GM18507 (cell line): ENCODE measurements at places on chromosomes 7 and 10.

DNA sequence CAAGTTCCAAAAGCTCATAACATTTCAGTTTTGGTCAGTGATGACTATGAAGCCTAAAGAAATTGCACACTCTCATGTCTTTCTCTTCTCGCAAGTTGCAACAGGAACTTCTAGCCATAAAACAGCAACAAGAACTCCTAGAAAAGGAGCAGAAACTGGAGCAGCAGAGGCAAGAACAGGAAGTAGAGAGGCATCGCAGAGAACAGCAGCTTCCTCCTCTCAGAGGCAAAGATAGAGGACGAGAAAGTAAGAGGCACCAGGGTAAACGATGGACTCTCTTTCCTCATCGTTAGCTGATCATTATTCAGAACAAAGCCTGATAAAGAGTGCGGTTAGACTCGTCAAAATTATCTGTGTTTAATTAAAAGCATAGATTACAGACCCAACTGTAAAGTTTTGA is 94.7 kb downstream of the HDAC9 start:
- no peak for DNase-seq

DNA sequence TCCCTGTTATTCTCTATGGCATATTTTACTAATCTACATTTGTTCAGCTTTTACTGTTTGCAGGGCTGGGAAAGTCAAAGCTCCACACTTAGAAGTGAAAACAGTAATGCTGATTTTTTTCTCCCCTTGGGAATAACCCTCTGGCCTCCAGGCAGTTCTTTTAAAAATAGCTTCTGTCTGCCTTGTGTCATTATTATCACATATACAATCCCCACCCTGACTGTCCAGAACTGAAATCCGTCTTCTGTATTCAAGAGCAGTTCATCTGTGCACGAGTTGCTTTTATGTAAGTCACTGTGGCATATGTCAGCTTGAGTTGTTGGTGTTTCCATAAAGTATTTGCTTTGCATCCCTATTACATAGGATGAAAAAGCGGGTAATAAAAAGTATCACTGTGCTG is 1221.1 kb upstream of the CELF2 start:
- DNase-seq, result no peak

DNA sequence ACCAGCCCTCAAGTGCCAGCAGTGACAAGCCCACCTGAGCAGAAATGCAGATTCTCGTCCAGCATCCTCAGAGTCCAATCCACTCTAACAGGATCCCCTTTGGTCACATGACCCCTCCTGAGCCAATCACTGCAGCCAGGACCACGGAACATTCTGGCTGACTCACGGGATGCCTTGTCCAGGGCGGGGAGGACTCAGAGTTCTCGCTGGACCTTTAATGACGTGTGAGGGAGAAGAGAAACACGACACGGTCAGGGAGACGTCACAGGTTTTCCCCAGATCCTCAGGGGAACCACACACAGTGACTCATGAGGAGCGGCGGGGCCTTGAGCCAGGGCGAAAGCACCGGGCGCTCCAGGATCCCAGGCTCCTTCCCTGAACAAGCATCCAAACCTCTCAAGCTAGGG is 155.7 kb downstream of the PTPRN2 start:
- DNase-seq, result no peak

GRCh38 chr7:99252166-99252895 is 20.3 kb upstream of the MYH16 start:
- no peak for DNase-seq

DNA sequence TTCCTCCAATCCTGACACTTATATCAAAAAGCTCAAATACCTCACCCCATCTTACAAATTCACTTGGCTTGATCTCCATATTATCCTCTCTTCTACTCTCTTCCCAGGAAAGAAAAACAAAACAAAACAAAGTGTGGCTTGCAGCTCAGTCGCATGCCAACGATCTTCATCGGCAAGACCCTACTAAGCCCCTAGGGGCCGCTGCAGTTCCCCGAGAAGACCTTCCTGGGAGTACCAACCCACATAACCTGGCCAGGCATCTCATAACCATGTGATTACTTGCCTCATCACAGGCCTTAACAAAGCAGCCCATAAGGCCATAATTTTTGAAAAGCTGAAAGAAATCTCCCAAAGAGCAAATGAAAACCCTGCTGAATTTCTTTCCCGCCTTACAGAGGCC is 103.7 kb downstream of the ZNF92 start:
- no peak for DNase-seq

- DNase-seq, result no peak
Measured at GRCh38 chr10:103717341-103718246, 137.8 kb downstream of the SH3PXD2A start.

GRCh38 chr10:61987951-61988379 is 86.5 kb downstream of the ARID5B start:
- peak; percentile 49 for DNase-seq

- DNase-seq, result no peak
Measured at GRCh38 chr7:33459340-33459751, 330.0 kb downstream of the BBS9 start.

- DNase-seq, result no peak
Measured at GRCh38 chr10:53284615-53285182, 512.1 kb upstream of the MBL2 start.

DNA sequence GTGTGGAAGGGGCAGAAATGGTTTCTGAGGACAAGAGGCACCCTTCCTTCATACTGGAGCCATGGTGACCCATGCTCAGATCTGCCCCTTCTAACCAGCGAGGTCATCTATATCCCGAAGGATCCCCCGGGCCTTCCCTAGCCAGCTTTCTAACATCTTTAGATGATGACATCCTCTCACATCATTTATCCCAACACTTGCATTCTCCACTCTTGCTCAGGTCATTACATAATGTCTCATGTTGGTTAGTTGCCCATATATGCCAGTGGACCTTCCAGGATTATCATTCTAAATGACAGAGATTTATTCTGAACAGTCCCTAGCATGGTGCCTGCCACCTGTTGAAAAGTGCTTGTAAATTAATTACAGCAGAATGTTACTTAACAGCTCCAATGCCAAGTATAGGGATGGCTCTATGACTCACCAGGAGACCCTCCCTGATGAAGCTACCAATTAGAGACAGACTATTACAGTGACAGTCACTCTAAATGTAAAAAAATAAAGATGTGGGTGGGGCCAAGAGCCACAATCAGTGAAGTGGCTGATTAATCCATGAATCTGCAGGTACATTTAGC is 22.6 kb upstream of the ABLIM1 start:
- no peak for DNase-seq

- DNase-seq, result no peak
Measured at GRCh38 chr10:28680358-28680752, 3.0 kb downstream of the BAMBI start.

- no peak for DNase-seq
Measured at GRCh38 chr7:33379891-33380525, 250.6 kb downstream of the BBS9 start.

DNA sequence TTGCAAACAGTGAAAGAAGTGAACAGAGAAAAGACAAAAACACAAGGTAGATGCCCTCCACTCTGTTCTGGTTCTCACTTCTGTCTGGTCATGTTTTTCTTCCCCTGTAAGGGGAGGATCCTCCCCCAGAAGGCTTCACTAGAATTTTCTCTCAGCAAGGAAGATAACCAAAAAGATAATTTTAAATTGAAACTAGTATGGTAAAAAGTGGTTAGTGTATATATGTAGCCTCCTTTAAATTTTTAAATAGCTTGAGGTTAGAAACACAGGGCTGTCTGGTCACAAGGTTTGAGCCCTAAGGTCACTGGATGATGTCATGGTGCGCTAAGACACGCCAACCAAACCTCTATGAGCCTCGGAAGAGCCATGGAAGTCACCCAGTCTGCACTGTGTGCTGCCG is 5.6 kb upstream of the PKD1L1 start:
- no peak for DNase-seq

DNA sequence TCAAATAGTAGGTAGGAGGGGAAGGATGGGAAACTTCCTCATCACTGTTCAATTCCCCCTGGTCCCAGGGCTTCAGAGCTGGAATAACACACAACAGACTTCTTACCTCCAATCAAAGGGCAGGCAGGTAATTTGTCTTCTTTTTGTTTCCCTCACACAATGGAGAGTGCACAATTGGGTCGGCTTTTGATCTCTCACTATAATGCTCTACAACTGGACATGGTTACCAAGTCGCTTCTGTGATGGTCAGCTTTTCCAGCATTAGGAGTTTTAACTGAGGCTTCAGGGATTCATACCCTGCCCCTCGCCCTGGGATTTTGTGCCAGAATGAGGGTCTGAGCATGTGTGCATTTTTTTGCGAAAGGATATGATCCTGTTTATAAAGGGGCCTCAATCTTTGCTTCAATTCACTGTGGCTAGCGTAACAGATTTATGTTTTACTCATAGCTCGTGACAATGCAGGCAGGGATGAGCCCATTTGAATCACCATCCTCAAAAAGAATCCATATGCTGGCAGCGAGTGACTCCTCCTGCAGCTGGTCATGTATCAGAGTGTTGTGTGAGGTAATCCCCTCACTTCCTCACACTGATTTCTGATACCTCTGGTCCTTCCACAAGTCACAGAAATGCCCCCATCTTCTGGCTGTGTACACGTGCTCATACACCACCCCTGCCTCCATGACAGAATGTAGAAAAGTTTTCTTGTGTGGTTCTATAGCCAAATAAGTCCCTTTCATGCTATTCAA is 189.6 kb downstream of the CTTNBP2 start:
- no peak for DNase-seq

- DNase-seq, result no peak
Measured at GRCh38 chr7:87506246-87507180, 31.0 kb upstream of the ABCB4 start.

DNA sequence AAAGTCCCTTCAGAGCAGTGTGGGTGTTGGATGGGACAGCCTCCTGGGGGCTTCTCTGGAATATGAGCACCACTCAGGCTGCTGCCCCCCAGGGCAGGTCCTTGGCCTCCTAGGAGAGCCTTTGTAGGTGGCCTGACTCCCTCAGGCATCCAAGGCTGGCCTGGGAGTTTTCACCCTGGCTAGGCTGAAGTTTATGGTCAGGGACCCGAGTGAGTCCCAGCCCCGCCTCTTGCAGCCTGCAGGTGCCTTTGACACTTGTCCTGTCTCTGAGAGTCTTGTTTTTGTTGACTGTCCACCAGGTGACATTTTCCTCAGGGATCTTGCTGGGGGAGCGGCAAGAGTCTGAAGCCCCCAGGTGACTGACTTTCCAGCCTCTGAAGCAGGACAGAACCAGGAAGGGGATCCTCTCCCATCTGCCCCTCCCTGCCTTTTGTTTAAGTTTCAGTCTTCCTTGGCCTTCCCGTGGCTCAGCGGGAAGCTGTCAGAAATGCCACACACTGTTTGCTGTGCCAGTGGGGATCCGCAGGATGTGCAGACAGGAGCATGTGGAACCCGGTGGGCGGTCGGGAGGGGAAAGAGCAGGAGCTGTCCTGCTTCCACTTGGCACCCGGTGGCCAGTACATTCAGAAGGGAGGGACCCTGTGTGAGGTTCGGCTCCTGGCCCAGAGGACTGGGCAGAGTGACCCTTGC is 59.5 kb downstream of the LRRC18 start:
- no peak for DNase-seq

- no peak for DNase-seq
Measured at GRCh38 chr7:102473271-102473991, 5.3 kb downstream of the POLR2J start.

DNA sequence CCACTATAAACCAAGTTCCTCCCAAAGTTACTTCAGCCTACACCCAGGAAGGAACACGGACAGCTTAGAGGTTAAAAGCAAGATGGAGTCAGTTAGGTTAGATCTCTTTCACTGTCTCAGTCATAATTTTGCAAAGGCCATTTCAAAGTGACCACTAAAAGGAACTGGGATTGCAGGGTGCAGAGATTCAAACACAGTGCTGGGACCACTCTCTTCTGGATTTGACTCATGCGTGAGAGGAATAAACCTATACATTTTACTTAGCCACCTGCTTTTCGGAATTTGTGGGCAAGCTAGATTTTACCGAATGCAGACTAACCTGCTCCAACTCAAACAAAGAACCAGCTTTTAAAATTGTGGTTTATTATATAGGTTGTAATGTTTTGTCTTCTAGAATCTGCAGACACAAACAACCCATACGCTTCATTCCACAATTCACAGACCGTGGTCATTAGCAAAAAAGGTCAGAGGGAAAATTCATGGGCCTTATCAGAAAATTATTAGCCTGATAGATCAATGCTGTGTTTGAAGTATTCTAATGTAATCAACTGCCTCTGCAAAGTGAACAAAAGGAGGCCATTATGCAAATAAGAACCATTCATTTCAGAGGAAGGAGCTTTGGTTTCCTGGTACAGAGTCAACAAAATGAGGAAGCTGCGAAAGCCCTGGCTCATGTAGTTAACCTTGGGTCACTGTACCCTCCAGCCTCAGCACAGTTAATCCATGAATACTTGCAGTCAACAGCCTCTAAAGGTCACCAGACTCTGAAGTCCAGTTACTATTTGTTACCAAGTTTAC is 342.7 kb upstream of the KLF6 start:
- no peak for DNase-seq

DNA sequence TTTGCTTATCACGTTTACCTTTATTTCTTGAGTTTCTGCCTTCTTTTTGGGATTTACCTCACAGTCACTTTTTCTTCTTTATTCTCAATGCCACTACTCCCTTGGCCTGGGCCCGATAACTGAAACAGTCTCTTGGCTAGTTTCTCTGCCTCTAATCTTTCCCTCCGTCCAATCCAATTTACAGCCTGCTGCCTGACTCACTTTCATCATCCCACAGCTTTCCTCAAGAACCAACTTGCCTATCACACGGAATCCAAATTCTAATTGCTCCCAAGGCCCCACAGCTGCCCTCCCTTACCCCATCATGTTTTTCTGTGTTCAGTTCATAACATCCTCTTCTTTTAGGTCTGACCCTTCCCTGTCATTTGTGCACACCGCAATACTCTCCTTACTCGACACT is 121.4 kb downstream of the HIPK2 start:
- DNase-seq, result no peak

DNA sequence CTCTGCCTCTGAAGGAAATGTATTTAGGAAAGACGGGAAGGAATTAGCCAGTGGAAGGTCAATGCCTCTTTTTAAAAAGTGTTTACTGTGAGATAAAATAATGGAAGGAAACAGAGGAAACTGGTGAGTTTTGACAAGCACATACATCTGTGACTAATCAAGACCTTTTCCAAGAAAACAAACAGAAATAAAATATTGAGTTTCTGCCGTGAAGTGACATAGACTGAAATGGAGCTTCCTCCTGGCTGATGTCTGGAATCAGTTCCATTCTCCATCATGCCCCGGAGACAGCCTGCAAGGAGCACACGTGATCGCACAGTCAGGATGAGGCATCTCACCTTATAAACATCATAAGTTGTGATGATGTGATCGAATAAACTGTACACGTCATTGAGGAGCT is 30.7 kb downstream of the TECTB start:
- no peak for DNase-seq

- DNase-seq, result no peak
Measured at GRCh38 chr10:15558136-15558535, 161.6 kb downstream of the ITGA8 start.

- DNase-seq, result no peak
Measured at GRCh38 chr7:122255454-122255853, 49.1 kb downstream of the FEZF1 start.

DNA sequence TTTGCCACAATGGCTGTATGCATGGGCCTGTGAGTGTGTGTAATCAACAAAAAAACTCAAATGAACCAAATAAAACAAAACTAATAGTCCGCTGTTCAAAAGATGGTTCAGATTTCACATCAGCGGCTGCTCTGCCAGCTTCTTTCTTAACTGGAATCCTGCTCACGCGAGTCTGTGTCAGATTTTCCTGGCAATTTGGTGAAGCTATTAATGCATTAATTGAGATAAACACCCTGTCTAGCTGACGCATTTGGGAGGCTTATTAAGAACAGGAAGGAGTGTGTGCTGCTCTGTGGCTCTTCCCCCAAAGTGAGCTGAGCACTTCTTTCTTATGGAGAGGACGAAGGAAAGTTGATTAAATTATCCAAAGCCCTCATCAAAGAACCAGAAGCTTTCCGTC is 336.6 kb upstream of the MKI67 start:
- DNase-seq, result no peak
